ENCODE measurements at places on chromosomes 5 and 9. TPM values are rescaled to one million over a fixed set of nuclear protein-coding genes. Genes with fewer than 3 reads are reported as not detected.

Gene CTSV
- 0.24 TPM for total RNA-seq

Gene USP20
- total RNA-seq = 147 TPM

Gene PKD2L2
- total RNA-seq = 0.28 TPM

Gene FTMT
- total RNA-seq = not detected

Gene PCDHGB3
- 0.24 TPM for total RNA-seq

Gene RNF183
- not detected for total RNA-seq

- no peaks in the 10 kb centered on the region for H3K36me3 ChIP-seq
- H3K27ac ChIP-seq = no peak overlapping the region
- H3K27me3 ChIP-seq = no peaks in the 10 kb centered on the region
- no peaks in the 10 kb centered on the region for H3K4me1 ChIP-seq
- H3K4me3 ChIP-seq = no peak overlapping the region
Observed at GRCh38 chr9:121860744-121861143, 209.3 kb downstream of the DAB2IP start.

DNA sequence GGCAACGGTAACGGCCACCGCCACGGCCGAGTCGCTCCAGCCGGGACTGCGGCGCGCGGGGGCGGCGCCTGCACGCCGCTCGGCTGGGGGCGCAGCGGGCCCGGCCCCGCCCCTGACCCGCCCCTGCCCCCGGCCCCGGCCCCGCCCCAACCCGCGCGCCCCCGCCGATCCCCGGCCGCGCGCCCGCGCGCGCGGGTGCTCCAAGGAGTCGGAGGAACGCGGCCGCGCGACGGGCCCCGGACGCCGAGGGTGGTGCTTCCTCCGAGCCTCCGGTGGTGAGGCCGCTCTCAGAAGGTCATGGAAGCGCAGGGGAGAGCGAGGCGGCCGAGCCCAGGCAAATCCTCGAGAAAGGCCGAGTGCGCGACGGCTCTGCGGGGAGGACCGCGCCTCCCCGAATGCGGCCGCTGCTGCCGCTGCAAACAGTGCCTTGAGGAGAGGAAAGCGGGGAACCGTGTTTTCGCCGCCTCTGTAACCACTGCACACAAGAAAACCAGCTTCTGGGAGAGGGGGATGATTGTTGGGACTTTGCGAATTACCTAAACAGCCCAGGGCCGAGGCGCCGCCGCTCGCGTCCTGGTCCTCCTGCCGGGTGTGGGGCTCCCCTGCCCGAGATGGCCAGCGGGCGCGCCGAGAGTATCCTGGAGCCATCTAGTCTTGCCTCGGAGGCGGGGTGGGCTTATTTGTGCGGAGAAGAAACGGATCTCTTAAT lies at the start of gene LIFR:
Gene LIFR, minus strand, starts transcription at position 48 of the 709 bp plus-strand sequence. CDS start 25,999 bp downstream, outside the sequence.
- no peak within 1 kb of the TSS for H3K27ac ChIP-seq
- DNase-seq = peak; percentile 68
- H3K36me3 ChIP-seq = no peaks in the 10 kb centered on the region
- peak within 1 kb of the TSS; percentile 50 for H3K4me3 ChIP-seq
- peaks cover 5% of the 10 kb centered on the region for H3K4me1 ChIP-seq
- peaks cover 7% of the 10 kb centered on the region for H3K27me3 ChIP-seq

- no peaks in the 10 kb centered on the region for H3K27me3 ChIP-seq
- no peak overlapping the region for H3K27ac ChIP-seq
- no peaks in the 10 kb centered on the region for H3K4me1 ChIP-seq
- no peaks in the 10 kb centered on the region for H3K36me3 ChIP-seq
- no peak overlapping the region for H3K4me3 ChIP-seq
Observed at GRCh38 chr5:107289030-107289714, 381.6 kb downstream of the EFNA5 start.

GRCh38 chr5:142945845-142946244 lies 175.7 kb downstream of the ARHGAP26 start:
- H3K36me3 ChIP-seq = no peaks in the 10 kb centered on the region
- DNase-seq = no peak
- no peak overlapping the region for H3K27ac ChIP-seq
- no peaks in the 10 kb centered on the region for H3K27me3 ChIP-seq
- no peaks in the 10 kb centered on the region for H3K4me1 ChIP-seq

DNA sequence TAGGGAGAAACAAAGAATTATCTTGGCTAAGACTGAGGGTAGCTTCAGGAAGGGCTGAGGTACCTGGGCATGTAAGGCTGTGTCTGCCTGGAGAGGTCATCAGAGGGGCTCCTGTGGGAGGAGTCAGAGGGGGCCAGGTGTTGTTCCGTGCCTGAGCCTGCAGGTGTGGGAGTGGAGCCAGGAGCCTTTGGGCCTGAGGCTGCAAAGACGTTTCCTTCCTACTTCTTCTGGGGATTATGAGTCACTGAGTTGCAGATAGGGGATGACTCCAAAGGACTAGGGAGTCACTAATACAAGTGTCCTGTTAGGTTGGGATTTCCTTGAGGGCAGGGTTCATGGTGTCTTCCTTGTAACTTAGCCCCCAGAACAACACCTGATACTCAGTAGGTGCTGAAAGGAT lies 391.1 kb downstream of the ARHGEF28 start:
- no peak overlapping the region for H3K4me3 ChIP-seq
- H3K27me3 ChIP-seq = no peaks in the 10 kb centered on the region
- no peaks in the 10 kb centered on the region for H3K36me3 ChIP-seq
- no peak overlapping the region for H3K27ac ChIP-seq

DNA sequence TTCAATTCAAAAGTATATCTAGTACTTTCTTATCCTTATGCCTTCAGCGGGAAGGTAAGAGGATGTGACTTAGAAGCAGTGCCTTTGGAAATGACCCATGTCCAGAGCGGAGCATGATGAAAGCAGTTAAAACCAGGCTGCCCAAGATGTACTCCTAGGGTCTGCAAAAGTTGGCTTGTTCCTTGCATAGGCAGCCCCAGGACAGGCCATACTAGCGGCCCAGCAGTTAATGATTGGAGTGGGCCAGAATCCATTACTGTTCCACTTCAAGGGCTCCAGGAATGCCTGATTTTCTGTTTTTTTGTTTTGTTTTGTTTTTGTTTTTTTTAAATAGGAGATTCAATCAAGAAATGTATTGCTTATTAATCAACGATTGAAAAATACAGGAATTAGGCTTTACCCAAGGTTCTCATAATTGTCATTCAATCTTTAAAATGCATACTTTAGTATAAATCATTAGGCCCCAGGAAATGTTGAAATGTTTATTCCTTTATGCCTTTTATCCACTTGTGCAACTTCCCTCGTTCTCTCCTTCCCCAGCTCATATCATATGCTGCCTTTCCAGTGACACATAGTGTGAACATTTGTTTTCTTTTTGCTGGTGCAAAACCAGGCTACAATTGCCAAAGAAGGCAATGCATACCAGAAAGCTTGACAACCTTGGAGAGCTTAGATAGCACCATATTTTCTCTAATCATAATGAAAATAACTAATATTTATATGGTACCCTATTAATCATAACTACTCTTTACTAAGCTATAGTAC lies 190.8 kb downstream of the ARHGEF28 start:
- DNase-seq = no peak
- H3K4me1 ChIP-seq = no peaks in the 10 kb centered on the region
- H3K27me3 ChIP-seq = no peaks in the 10 kb centered on the region

GRCh38 chr5:111071413-111071812 lies at the start of gene TSLP:
Gene TSLP, plus strand, starts transcription at chr5:111071713. Its CDS starts 178 bp downstream, at chr5:111071891.
- H3K36me3 ChIP-seq = no peaks in the 10 kb centered on the region
- no peak for DNase-seq
- H3K27me3 ChIP-seq = peaks cover 14% of the 10 kb centered on the region
- peaks cover 15% of the 10 kb centered on the region for H3K4me1 ChIP-seq
- H3K4me3 ChIP-seq = no peak within 1 kb of the TSS

GRCh38 chr5:135713161-135713915 lies 121.1 kb upstream of the SLC25A48 start:
- no peak for DNase-seq
- no peak overlapping the region for H3K27ac ChIP-seq
- H3K36me3 ChIP-seq = no peaks in the 10 kb centered on the region
- H3K4me3 ChIP-seq = no peak overlapping the region
- H3K4me1 ChIP-seq = no peaks in the 10 kb centered on the region

GRCh38 chr9:99255651-99256050 lies 33.6 kb downstream of the SEC61B start:
- H3K4me3 ChIP-seq = no peak overlapping the region
- no peak overlapping the region for H3K27ac ChIP-seq
- H3K4me1 ChIP-seq = peaks cover 8% of the 10 kb centered on the region

GRCh38 chr9:123331346-123332060 lies 24.5 kb upstream of the CRB2 start:
- no peaks in the 10 kb centered on the region for H3K36me3 ChIP-seq
- DNase-seq = no peak
- H3K27ac ChIP-seq = no peak overlapping the region
- no peaks in the 10 kb centered on the region for H3K27me3 ChIP-seq
- H3K4me3 ChIP-seq = no peak overlapping the region
- H3K4me1 ChIP-seq = no peaks in the 10 kb centered on the region

DNA sequence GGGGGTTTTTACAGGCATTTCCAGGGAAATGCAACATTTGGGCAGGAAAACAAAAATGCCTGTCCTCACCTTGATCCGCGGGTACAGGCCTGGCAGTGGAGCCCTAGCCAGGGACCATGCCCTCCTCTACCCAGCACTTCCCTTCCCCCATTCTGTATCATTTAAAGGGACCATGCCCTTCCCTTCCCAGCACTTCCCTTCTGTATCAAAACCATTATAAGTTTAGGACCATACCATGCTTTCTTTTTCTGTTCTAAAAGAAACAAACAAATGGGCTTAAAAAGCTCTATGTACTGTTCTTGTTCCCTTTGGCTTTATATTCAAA lies 166.9 kb upstream of the ZNF608 start:
- H3K36me3 ChIP-seq = no peaks in the 10 kb centered on the region
- H3K4me3 ChIP-seq = no peak overlapping the region
- H3K4me1 ChIP-seq = no peaks in the 10 kb centered on the region
- no peak overlapping the region for H3K27ac ChIP-seq
- no peak for DNase-seq
- H3K27me3 ChIP-seq = no peaks in the 10 kb centered on the region

DNA sequence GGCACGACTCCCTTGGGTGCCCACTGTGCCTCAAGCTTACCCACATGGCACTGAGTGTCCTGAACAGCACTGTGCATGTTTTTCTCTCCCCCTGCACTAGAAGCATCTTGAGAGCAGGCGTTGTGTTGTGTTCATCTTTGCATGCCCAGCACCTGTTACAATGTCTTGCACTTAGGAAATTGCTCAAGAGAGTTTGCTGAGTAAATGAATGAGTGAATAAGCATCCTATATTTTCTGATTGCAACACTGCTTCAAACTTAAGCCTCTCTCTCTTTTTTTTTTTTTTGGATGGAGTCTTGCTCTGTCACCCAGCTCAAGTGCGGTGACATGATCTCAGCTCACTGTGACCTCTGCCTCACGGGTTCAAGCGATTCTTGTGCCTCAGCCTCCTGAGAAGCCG lies 94.5 kb downstream of the LMNB1 start:
- no peak for DNase-seq
- H3K27me3 ChIP-seq = no peaks in the 10 kb centered on the region
- no peak overlapping the region for H3K27ac ChIP-seq
- peaks cover 12% of the 10 kb centered on the region for H3K4me1 ChIP-seq
- no peak overlapping the region for H3K4me3 ChIP-seq

GRCh38 chr5:38059876-38060275 lies 198.5 kb upstream of the EGFLAM start:
- no peak overlapping the region for H3K27ac ChIP-seq
- DNase-seq = no peak
- no peaks in the 10 kb centered on the region for H3K27me3 ChIP-seq
- H3K36me3 ChIP-seq = no peaks in the 10 kb centered on the region

- H3K27ac ChIP-seq = no peak overlapping the region
- H3K27me3 ChIP-seq = no peaks in the 10 kb centered on the region
- H3K4me3 ChIP-seq = no peak overlapping the region
- H3K4me1 ChIP-seq = no peaks in the 10 kb centered on the region
- H3K36me3 ChIP-seq = no peaks in the 10 kb centered on the region
Observed at GRCh38 chr9:14222149-14222835, 91.6 kb downstream of the NFIB start.

DNA sequence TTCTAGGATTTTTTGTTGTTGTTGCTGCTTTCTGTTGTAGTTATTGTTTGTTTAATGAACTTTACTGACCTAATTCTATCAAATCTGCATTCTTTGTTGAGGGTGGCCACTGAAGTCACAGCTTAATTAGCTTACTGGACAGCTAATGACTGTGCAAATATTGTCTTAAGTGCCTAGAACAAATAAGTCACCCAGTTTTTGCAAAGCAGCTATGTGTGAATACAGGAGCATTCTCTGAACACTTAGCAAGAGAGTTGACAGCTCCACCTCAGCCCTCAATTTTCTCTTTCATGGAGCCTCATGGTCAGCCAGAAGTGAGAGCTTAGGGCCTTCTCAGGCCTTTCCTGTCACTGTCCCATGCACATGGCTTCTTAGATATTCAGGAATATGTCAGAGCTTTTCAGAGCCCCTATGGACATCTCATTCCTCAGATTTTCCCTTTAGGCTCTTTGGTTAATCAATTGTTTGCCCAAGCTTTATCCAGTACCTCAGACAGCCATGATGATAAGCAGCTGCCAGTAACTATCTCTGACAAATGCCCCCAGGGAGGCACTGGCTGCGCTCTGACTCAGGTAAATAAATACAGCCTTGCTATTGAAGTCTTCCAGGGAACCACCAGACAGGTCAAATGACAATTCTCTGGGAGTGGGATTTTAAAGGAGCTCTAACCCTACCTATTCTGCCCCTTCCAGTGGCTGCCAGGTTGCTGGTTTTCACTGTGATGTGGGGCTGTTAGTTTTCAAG lies 241.4 kb upstream of the IL12B start:
- H3K36me3 ChIP-seq = no peaks in the 10 kb centered on the region
- DNase-seq = no peak
- no peaks in the 10 kb centered on the region for H3K4me1 ChIP-seq
- no peak overlapping the region for H3K4me3 ChIP-seq
- H3K27me3 ChIP-seq = no peaks in the 10 kb centered on the region

- H3K36me3 ChIP-seq = no peaks in the 10 kb centered on the region
- H3K4me3 ChIP-seq = no peak overlapping the region
- H3K27ac ChIP-seq = no peak overlapping the region
- DNase-seq = no peak
- no peaks in the 10 kb centered on the region for H3K4me1 ChIP-seq
Observed at GRCh38 chr9:28810388-28811075, 1237.3 kb upstream of the C9orf72 start.

DNA sequence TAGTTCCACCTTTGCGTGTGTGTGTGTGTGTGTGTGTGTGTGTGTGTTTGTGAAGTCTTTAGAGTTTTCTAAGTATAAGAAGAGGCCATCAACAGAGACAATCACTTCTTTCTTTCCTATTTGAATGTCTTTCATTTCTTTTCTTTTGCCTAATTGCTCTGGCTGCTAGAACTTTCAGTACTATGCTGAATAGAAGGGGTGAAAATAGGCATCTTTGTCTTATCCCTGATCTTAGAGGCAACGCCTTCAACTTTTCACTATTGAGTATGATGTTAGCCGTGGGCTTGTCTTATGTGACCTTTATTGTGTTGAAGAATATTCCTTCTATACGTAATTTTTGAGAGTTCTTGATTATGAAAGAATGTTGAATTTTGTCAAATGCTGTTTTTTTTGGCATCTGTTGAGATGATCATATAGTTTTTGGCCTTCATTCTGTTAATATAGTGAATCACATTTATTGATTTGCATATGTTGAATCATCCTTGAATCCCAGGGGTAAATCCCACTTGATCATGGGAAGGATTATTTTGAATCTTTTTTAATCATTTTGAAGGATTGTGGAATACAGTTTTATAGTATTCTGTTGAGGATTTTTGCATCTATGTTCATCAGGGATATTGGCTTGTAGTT lies 134.8 kb upstream of the CD180 start:
- H3K27ac ChIP-seq = no peak overlapping the region
- no peak overlapping the region for H3K4me3 ChIP-seq
- DNase-seq = no peak
- H3K36me3 ChIP-seq = no peaks in the 10 kb centered on the region
- H3K27me3 ChIP-seq = no peaks in the 10 kb centered on the region
- no peaks in the 10 kb centered on the region for H3K4me1 ChIP-seq

- DNase-seq = no peak
- H3K4me1 ChIP-seq = no peaks in the 10 kb centered on the region
- no peaks in the 10 kb centered on the region for H3K36me3 ChIP-seq
- no peak overlapping the region for H3K4me3 ChIP-seq
- no peaks in the 10 kb centered on the region for H3K27me3 ChIP-seq
Observed at GRCh38 chr5:73751254-73751914, 125.4 kb downstream of the ARHGEF28 start.

Data from naive thymus-derived CD4-positive, alpha-beta T cell (primary cell).